ENCODE measurements at places on chromosomes 7 and 10.
A peak's percentile ranks its signal among the peaks of the same experiment; 100 is the strongest.

- DNase-seq, result no peak
These were observed 64.6 kb downstream of the UNCX start for GRCh38 chr7:1297017-1297960.

GRCh38 chr7:2632733-2633537 is 1.1 kb downstream of the TTYH3 start:
- peak; percentile 75 for DNase-seq

DNA sequence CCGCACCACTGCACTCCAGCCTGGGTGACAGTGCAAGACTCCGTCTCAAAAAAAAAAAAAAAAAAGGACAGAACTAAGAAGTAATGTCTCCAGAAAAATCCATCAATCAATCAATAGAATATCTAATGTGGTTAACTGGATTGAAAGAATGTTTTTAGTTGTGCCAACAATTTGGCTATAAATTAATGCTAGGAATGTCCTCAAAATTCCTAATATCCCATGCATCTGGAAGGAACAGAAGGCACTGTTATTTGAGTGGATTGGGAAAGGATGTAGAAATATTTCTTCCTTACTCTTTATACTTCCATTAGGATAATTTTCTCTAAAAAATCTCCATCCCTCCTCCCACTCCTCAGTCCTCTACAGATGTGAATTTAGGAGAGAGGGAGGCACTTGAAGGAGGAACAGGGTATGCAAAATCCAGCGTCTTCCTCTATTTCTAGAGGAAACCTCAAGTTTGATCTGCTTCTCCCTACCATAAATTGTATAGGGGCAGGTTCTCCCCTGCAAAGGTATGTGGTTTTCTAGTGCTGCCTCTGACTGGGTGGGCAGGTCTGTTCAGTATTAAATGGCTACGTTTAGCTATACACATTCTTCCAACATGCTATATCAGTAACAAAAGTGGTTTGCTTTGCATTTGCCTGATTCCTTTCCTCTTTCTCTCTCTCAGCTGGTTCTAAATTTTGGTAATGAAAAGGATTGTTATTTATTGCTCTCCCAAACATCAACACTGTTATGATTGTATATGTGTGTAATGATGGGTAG is 54.1 kb downstream of the RNLS start:
- DNase-seq, result no peak

GRCh38 chr7:70353946-70354335 is 755.7 kb downstream of the AUTS2 start:
- no peak for DNase-seq

GRCh38 chr7:149776848-149777407 is 3.5 kb upstream of the ZNF467 start:
- DNase-seq, result no peak

DNA sequence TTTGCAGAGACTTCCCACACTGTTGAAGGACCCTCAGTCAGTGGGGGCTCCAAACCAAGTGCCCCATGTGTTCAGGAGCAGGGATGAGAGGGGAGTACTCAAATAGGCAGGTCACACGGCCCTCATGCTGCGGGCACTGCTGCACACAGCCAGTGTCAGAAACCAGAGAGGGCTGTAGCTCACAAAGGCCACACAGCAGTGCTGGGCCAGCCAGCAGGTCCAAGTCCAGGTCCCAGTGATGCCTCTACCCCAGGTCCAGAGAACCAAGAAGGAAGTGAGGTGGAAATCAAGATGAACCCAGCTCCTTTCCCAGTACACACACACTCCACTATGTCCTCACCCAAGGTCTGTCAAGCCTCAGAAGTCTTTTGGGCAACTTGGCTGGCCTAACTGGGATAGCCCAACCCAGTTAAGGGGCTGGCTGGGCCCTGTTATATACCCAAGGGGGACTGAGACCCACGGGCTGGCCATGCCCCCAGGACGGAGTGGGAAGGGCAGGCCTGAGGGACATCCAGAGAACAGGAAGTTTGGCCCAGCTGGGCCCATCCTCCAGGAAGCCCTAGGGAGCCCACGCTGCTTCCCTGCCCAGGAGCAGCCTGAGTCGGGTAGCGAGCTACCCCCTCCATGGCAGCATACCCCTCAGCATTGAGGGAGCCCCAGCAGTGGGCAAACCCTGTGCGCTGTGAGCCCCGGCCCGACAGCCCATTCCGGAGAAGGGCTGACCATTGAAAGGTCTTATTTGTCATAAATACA is 24.3 kb downstream of the GRID1 start:
- no peak for DNase-seq
